ENCODE measurements at places on chromosomes 4 and X.

DNA sequence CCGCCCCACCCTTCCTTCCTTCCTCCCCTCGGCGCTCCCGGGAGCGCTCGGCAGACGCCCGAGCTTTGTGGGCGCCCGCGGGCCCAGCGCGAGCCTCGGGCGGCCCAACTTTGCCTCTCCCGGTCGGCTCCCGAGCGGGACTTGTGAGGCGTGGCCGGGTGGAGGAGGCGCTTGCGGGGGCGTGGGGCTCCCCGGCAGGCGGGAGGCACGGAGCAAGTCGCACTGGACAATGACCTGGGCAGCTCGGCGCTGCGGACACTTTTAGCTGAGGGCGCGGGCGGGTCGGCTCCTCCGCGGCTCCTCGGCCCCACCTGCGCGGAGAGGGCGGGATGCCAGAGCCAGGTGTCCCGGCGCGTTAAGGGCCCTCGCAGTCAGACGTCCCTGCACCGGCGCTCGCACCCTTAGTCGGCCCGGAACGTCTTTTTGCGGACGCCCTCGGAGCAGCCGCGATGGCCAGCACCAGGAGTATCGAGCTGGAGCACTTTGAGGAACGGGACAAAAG lies 385 bp downstream of the DCLK2 start:
- DNase-seq: peak; percentile 29

DNA sequence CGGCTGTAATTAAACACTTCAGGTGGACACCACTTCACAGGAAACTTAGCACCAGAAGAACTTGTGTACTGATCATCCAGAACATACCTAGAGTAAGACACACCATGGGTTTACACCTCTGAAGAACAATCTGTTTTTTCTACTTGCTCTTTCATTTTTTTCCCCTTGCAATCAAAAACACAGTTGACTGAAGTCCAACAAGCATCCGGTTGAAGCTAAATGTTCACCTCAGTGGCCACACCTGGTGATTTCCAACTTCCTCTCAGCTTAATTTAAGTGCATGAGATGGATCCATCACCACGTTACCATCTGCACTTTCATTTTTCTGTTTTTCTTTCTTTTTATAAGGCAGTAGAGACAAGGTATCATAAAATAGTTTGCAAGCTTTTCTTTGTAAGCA lies 4.9 kb upstream of the TXK start:
- DNase-seq: no peak

GRCh38 chr4:98928131-98928504 lies 815 bp downstream of the EIF4E start:
- peak; percentile 51 for DNase-seq

DNA sequence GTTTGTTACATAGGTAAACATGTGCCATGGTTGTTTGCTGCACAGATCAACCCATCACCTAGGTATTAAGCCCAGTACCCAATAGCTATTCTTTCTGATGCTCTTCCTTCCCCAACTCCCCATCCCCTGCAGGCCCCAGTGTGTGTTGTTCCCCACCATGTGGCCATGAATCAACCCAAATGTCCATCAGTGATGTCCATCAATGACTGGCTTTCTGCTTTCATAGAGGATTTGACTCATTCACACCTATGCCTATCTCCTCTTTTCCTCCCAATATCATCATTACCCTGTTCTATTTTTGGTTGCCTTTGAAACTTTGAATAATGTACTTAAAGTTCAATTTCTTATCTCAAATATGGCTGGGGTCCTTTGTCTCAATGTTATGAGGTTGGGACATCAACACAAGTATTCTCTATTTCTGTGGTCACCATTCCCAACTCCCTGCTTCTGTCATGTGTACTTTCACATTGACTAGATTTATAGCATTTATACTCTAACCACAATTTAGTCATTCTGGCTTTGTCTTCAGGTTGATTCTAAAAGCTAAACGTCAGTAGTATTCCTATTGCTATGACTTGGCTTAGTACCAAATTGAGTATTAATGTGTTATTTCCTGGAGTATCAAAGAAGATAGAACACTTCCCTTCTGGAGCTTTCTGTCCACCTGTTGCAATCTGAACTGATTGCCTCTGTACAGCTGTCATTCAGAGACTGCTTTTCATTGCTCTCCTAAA lies 107.2 kb downstream of the TAB3 start:
- no peak for DNase-seq

DNA sequence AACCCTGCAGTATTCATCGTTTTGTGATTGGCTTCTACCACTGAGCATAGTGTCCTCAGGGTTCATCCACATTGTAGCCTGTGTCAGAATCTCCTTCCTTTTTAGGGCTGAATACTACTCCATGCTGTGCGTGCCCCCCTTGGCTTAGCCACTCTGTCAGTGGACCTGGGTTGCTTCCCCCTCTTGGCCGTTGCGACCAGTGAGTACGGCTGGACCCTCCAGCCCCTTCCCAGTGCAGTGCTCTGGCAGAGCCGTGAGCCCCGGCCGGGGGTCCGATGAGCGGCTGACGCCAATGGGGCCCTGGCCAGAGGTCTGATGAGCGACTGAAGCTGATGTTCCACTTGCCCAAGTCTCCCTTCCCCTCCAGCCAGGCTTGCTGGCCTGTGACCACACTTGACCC lies 6.9 kb downstream of the BLOC1S4 start:
- DNase-seq: no peak

DNA sequence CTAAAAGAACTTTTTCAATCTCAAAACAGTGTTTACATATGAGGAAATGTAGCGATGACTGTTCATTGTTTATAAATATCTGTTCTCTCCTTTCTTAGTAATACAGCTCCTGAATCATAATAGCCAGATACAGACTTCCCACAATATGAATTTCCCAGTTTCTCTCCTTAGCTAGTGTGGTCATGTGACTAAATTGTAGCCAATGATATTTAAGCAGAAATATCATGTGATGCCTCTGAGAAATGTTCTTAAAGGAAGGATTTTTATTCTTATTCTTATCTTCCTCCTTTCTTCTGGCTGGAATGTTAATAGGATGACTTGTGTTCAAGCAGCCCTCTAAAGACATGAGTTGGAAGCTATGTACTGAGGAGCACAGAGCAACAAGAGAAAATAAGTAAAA lies 383.7 kb upstream of the ATOH1 start:
- DNase-seq: no peak

DNA sequence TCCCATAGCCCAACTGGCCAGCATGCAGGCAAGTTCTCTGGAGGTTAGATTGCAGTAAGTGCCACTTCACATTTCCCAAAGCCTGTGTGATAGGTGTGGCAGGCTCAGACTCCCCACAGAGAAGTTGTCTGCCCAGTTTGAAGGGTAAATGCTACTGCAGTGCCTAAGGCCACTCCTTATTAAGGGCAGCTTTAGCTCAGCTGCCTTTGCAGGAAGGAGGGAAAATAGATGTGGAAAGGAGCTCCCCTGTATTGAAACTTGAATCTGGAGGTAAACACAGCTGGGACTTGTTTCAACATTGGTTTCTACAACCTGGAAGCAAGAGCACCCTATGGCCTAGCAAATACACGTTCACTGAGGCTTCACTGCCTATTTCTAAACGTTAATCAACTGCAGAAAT lies 22.4 kb downstream of the NEXMIF start:
- DNase-seq: no peak

DNA sequence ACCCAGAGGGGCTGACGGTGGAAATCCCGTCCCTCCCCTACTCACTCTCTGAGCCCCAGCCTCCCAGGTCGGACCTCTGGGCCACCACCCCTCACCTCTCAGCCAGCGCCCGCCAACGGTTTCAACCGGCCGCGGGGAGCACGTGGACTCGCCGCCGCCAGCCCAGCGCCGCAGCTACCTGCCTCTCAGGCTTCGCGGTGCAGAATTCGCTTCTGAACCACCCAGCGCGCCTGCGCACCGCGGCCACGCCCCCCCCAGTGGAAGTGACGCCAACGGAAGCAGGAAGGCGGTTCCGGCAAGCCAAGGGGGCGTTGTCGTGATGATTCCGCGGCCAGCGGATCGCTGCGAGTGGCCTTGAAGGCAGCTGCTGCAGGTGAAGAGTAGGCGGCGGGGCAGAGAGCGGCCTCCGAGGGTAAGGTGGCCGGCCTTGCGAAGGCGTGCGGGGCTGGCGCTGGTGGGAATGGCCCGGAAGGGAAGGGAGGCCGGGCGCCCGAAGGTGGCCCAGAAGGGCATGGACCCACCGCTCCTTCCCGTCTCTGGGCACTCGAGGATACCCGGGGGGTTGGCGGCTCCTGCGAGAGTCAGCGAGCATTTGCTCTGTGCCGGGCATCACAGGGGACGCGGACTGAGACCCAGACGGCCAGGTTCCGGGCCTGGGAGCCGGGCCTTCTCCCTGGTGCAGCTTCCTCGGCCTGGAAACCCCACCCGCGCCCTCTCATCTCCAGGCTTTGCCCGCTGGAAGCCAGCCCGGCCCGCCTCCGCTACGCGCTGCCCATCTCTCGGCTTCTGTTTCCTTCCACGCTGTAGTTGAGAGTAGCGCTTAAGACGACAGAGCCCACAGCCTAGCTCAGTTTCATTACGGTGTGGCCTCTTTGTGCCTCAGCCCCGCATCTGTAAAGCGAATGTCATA lies at the start of the genes LYAR and ZBTB49:
Gene LYAR, minus strand, starts transcription at position 214 of the 910 bp plus-strand sequence. CDS start 6,412 bp downstream, outside the sequence.
Gene ZBTB49, plus strand, starts transcription at position 311 of the 910 bp plus-strand sequence. CDS start 9,695 bp downstream, outside the sequence.
- DNase-seq: peak; percentile 65

DNA sequence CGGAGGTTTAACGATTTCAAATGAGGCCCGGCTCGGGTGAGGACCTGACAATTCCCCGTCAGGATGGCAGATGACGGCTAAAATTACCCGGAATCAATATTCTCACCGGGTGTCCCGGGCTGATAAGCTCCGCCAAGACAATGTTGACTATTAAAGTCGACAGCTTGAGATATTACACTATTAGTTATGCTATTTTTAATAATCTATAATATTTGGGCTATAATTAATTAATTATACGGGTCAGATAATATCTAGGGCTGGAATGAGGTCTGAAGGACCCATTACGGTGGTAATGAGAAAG lies 9.4 kb upstream of the NKX1-1 start:
- no peak for DNase-seq

- DNase-seq: peak; percentile 41
Measured at GRCh38 chrX:100658941-100659381, 15.0 kb downstream of the SRPX2 start.

GRCh38 chr4:5821665-5822358 lies 71.1 kb downstream of the CRMP1 start:
- no peak for DNase-seq

DNA sequence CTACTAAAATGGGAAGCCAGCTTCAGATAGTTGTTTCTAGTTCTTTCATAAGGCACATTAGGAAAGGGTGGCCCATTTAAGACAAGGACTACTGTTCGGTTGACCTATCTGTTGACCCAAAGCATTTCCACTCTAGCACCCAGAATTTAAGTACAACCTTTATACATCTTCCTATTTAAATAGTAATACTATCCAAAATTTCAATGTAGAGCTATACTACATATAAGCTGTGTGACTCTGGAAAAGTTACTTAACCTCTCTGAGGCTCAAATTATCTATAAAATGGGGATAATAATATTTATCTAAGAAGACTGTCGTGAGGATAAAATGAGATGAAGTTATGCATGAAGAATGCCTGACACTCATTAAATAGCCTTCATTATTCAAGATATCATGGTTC lies 82.0 kb upstream of the TMEM164 start:
- no peak for DNase-seq
